ENCODE measurements at places on chromosomes 7 and 10.
A peak's percentile ranks its signal among the peaks of the same experiment; 100 is the strongest.

GRCh38 chr7:45662540-45663166, 88.5 kb downstream of the ADCY1 start:
- DNase-seq, result no peak

GRCh38 chr10:125550362-125550761, 132.6 kb downstream of the TEX36 start:
- DNase-seq, result no peak

DNA sequence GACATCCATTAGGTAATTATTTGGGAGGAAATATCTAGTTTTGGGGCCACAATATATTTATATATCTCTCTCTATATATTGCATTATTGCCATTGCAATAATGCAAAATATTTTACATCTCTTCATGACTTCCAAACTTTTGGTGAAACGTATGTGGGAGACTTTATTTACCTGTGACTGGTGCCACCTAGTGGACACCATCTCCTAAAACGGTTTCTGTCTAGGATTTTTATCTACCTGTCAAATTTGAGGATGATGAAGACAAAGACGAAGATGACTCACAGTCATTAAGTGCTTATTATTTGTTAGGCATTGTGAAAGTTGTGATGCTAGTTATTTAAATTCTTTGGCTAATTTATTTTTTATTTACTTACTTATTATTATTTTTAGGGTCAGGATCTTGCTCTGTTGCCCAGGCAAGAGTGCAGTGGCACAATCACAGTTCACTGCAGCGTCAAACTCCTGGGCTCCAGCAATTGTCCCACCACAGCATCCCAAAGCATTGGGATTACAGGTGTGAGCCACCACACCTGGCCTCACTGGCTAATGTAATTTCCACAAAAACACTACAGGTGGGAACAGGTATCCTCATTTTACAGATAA, 18.7 kb upstream of the CBLL1 start:
- peak; percentile 76 for DNase-seq

DNA sequence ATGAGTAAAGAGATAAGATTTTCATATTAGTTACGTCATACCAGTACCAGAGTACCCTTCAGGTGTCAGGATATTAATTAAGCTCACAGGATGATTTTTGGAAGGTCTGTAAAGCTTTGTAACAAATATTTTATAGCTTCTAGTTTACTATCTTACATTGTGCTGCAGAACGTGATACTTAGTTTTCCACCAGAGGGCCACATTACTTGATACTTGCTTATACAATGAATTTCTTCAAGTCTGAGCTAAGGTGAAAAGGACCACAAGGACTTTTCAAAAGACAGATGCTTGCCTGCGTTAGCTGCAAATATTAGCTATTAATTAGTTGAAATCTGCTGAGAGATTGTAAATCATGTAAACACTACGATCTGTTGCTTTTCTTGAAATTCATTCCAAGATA, 12.2 kb downstream of the FOXP2 start:
- DNase-seq, result no peak

GRCh38 chr7:129777993-129778769, 166.7 kb downstream of the NRF1 start:
- DNase-seq, result no peak

DNA sequence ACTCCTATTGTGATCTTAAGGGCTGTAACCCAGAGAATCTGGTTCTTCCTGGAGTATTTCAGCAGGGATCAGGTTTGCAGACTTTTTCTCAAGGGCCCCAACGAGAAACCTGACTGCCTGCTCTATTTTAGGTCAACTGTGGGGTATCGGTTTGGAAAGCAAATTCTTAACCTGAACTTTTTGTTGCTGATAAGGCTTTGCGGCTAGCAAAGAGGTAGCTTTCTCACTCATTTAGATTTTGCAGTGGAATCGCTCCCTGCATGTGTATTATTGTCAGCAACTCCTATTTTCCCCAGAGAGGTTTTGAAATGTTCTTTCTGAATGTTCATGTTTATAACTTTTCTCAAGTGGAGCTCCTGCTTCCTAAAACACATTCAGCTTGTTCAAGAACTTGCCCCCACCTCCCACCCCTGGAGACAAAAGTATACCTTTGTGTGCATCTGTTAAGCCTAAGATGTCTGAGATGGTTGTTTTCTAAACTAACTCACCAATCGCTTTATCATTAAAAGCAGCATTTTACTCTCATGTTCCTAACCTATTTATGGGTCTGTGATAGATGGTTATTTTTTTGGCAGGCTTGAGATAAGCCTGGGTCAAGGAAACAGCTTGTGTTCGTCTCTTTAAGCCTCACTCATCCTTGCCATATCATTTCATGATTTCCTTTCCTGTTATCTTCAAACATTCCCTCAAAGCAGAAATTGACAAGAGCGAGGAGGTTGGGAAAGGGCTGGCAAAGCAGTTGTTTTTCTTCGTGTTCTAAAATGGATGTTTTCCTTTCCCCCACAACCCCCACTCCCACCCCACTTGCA, 129.8 kb downstream of the BAMBI start:
- no peak for DNase-seq

- no peak for DNase-seq
Measured at GRCh38 chr7:117837841-117838240, 35.4 kb downstream of the CTTNBP2 start.

GRCh38 chr10:32204606-32205005, 142.4 kb downstream of the EPC1 start:
- DNase-seq, result no peak

DNA sequence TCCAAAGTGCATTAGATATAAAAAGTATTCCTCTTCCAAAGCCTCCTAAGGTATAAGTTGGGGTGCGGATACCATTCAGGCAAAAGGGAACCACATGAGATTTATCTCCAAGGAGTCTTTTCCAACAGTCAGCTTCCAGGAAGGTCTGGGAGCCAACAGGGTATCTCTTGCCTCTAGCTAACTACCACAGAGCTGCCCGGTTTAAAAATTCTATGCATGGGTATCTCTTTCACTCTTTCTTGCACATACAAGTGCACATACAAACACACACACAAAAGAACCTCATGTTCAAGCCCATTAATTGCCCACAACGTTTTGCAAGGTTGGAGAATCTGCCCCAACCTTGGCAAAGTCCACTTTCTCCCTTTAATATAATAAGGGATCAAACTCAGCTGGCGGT, 80.7 kb downstream of the CDK6 start:
- no peak for DNase-seq

- no peak for DNase-seq
Measured at GRCh38 chr7:52273685-52274610, 761.5 kb upstream of the POM121L12 start.

DNA sequence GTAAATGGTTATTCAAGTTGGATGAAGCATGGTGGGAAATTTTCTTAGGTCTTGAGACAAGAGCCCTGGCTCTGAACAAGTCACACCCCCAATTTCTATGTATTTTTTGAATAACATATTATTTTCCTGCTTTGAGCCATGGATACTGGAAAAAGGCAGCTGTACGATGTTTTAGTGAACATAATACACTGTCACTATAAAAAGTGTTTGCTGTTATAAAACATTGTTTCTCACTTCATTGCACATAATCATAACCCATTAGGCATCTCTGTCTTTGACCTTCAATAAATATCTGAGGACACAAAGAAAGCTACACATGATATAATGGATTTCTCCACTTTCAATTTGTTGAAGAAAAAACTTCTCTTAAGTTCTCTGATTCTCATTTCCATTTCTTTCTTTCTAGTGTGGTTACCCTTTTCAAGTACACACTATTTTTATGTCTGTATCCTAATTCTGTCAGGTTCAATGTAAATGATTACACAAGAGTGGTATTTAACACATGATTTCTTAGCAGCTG, 283.9 kb upstream of the SP8 start:
- DNase-seq, result no peak

DNA sequence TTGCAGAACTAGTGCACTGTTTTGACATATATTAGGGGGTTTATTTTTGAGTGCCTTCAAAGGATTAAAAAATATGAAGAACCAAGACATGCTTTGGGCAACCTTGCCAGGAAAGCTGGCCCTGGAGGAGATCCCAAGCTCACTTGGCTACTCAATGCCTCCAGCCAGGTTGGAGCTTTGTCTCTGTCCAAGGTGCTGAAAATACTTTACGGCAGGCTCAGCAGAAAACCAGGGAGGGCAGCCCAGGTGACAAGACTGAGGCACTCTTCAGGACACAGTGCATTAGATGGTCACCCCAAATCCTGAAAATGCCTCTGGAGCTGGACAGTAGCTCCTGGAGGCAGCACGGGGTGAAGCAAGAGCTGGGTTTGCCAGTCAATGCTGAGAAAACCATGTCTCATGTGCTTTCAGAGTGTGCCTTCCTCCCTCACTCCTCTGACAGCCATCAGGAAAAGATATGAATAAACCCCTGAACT, 5.8 kb upstream of the KCNH2 start:
- peak; percentile 61 for DNase-seq

GRCh38 chr10:112919721-112920120, 30.3 kb upstream of the TCF7L2 start:
- no peak for DNase-seq

- no peak for DNase-seq
Measured at GRCh38 chr10:126270111-126270510, 118.2 kb downstream of the ADAM12 start.
